ENCODE measurements at places on chromosomes 6 and 20.

DNA sequence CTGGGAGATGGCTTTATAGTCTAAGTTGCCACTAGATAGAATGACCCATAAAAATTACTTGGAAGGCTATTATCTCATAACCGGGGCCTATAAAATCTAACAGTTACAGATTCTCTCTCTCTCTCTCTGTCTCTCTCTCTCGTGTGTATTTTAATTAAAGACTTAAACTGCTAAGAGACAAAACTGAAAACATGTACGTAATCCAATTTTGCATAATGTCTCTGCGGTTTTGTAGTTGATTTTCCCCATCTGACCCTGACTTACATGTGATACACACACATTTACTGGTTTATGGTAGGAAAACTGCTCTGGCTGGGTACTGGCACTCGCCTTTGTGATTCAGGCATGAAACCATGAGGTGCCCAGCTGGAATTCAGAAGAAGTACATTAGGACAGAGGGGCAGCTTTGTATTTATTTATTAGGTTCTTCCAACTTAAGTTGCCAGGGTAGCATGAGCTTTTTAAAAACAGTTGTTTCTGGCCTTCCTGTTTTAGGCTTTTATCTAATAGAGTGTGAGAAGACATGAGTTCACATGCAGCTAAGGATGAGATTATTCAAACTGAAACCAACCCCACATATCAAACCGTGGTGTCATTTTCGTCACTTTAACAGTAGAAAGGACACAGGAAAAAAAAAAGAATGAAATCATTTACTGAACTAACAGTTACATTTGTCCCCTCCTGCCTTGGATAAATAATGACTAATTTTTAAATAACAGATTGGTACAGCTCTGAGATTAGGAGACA, 182.5 kb downstream of the GMPR start:
- DNase-seq: no peak

DNA sequence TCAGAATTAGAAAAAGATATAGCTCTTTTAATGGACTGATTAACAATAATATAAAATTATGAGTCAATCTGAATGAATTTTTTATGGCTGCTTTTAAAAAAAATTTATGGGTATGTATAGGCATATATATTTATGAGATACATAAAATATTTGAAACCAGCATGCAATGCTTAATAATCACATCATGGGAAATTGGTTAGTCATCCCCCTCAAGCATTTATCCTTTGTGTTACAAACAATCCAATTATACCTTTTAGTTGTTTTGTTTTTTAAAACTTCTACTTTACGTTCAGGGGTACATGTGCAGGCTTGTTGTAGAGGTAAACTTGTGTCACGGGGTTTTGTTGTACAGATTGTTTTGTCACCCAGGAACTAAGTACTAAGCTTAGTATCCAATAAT, 63.4 kb upstream of the HMGCLL1 start:
- DNase-seq: no peak

GRCh38 chr6:137443901-137444300, 50.3 kb downstream of the OLIG3 start:
- DNase-seq: no peak

GRCh38 chr6:1554141-1554475, 55.6 kb upstream of the FOXC1 start:
- no peak for DNase-seq

DNA sequence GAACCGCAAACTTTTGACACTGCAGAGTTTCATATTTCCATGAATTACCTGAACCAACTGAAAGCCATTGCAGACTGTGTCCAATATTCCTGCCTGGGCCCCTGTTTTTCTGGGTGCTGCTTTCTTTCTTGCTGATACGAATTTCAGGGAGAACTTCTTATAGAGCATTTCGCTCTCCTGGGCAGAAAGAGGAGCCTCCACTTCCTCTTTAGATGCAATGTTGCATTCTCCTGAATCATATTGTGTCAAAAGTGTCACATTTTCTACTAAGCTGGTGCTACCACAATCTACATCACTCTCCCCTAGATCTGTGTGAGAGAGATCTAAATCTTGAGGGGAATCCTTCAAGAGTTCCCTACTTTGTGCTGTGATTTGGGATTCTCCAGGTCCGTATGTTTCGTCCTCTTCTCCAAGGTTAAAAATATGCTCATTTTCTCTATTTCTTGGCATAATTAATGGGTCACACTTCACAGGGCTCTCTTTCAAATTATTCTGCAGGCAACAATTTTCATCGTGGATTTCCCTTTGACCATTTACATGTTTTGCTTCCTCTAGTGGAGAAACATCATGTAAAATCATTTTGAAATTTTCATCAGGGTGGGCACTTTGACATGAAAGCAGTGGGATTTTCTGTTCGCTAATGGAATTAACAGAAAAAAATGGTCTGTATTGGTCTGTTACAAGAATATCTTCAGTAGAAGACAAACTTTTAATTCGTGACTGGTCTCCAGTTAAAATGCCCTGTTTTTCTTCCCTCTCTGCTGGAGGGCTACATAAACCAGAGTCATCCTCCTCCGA, 102.3 kb downstream of the DST start:
- no peak for DNase-seq

DNA sequence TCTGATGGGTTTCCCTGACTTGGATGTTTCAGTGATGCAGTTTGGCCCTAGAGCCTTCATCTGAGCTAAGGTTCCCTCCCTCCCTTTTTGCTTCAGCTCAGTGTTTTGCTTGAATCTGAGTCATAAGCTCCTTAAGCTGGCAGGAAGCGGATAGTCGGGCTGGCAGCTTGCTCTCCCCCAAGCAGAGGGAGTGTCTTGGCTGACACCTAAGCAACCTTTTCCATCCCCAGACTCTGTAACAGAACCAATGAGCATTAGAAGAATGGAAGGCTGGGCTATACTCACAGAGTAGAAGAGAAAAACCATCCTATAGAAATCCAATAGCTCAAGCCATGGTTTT, 98.3 kb downstream of the HAO1 start:
- DNase-seq: no peak

DNA sequence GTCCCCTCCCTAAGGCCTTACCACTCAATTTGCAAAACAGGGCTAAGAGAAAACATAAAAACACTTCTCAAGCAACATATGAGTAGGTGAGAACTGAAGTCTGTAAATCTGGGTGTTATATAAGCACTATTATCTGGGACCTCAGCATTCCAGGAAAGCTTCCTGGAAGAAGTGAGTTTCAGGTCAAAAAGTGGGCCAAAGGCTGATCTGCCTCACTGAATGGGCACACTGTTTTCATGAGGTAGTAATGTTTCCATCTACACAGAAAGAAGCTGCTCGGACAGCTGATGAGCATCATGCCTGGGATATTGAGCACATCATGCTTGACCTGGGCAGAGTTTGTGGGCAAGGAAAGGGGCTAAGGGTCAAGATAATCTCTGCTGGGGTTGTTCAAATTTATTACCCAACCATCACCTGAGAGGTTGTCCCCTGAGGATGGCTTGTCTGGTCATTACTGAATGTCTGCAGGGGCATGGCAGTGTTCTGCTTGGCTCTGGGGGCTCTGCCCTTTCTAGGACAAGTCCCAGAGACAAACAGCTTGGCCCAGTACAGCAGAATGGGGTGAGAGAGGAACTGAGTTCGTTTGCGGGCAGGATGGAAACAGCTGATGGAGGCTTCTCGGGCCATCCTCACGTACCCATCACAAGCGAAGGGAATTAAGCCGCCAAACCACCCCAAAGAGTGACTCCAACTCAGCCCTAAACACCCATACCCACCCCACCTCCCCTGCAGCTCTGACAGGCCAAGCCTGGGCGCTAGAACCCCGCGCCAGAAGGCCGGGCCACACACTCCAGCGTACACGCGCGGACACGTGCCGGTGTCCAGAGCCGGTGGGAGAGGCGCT, 1.2 kb upstream of the SYNJ2 start:
- DNase-seq: no peak

DNA sequence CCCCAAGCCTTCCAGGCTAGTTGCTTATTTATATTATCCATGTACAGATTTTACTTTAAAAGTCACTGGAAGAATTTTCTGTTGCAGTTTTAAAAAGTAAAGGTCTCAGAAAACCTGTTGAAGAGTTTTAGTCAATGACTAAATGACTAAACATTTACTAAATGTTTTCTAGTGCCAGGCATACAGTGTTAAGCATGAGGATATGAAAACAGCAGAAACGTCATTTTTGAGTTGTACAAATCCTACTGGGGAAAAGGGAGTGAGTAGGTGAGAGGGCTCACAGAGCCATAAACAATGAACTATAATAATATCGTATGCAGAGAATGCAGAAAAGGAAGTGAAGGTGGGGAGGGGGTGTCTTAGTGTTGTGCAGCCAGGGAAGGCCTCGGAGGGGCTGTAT, 66.3 kb downstream of the MAN1A1 start:
- DNase-seq: no peak

DNA sequence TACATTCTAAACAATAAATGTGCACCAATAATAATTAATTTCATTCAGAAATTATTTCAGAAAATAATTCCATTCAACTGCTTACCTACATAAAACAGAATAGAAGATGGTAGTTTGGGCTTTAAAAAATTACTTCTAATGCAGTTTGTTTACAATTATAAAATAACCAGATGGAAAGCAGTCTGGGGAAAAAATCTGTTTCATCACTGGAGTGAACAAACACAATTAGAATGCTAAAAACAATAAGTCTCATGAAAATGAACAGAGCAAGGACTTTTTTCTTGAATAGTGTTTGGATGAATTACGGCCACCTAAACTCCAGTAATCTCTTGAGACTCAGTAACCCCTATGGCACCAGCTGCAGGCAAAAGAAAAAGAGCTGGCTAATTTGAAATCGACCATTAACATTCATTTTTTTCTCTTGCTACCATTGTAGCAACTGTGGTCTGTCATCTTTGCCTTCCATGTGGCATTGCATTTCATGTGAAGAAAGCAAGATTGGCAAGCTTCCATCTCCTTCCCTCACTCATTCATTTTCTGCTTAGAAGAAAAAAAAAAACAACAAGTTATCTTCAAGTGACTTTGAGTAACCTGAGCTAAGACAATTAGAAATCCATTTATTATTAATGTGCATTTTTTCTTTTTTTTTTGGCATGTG, 88.4 kb upstream of the CEP85L start:
- DNase-seq: no peak

DNA sequence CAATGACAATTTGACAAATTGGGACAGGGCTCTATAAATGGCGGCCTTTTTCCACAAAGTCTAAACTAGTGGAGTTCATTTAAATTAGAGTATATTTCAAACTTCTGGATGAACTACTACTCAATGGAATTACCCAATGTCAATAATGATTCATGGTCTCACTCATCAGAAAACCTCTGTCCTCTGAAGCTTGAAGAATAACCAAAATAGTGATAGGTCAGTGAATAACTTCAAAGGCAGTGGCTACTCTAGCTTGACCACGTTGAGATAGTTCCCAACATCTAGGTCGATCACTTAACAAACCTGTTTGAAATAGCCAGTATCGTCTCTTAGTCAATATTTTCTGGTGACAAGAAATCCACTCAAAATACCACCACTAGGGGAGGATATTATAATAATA, 197.6 kb downstream of the HDGFL1 start:
- DNase-seq: no peak

DNA sequence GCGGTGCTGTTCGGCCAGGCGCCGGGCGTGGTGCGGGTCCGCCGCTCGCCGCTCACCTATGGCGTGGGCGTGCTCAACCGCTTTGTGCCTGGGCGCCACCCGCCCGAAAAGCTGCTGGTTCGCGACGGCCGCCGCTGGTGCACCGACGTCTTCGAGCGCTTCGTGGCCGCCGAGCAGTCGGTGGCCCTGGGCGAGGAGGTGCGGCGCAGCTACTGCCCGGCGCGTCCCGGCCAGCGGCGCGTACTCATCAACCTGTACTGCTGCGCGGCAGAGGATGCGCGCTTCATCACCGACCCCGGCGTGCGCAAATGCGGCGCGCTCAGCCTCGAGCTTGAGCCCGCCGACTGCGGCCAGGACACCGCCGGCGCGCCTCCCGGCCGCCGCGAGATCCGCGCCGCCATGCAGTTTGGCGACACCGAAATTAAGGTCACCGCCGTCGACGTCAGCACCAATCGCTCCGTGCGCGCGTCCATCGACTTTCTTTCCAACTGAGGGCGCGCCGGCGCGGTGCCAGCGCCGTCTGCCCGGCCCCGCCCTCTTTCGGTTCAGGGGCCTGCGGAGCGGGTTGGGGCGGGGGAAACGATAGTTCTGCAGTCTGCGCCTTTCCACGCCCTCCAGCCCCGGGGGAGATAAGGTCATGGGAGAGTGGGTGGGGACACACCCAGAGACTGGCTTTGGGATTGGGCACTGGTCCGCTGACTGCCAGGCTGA, 15.7 kb downstream of the ADISSP start:
- no peak for DNase-seq

DNA sequence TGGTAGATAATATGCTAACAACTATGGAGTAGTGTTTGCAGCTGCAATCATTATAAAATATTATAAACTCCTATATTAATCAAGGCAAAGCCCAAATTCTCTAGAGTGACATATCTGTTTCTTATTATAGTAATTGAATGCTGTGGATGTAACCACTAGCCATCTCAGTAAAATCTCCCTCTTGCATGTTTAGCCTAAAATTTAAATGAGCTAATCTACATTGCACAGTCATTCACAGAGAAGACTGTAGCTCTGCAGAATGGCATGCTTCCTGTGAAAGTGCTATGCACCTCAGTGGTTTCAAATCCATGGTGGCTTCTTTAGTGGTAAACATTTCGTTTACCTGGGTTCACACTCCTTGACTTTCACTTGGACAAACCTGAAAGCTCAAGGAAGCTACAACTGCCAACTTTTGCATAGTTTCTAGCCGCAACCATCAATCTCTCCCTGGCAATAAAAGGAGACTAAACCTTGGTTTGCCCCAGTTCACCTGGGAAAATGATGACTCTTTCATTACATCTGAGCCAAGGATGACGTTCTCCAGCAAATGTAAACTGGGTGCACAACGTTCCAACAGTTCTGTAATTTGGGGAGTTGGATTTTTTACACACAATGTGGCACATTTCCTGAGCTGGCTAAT, 47.2 kb downstream of the FILIP1 start:
- DNase-seq: no peak

DNA sequence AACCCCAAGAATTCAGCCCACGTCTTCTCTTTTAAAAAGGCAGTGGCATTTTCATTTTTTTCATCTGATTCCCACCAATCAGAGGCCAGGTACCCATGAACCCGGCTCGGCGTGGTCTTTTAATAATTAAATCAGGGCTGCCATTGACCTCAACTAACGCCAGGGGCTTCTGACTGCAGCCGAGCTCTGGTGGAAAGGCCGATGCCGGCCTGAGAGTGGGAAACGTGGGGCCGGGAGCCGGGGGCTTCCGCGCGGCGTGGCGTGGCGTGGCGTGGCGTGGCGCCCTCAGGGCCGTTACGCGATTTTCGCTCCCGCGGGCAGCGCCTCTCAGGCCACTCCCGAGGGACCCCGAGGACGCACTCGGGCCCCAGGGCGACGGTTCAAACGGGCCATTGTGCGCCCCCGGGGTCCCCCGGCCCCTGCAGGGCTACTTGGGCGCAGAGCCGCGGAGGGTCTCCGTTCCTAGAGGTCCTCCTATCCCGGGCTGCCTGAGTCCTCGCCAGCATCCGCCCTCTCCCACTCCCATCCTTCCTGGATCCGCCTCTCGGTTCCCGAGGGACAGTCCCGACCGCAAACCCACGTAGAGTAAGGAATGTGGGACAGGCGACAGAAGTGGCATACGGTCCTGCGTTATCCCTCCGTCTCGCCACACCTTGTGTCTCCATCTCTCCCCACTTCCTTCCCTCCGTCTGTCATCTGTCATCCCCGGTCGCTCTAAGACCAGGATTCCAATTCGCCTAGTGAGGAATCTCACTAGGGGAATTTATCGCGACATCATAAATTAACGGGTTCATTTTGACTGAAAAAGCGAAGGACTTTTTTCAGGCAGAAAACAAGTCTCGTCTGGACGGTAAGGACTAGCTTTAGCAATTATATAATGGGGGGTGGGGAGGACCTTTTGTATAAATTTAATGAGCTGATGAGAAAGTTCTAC, 876 bp upstream of the TBPL1 start:
- no peak for DNase-seq

All from cortex of kidney (tissue), 1 donor.